ENCODE measurements at places on chromosomes 12 and 14.

- DNase-seq = no peak
Observed at GRCh38 chr14:91332171-91332985, 85.2 kb downstream of the CCDC88C start.

GRCh38 chr12:56599797-56600196, 30.3 kb downstream of the BAZ2A start:
- no peak for DNase-seq

DNA sequence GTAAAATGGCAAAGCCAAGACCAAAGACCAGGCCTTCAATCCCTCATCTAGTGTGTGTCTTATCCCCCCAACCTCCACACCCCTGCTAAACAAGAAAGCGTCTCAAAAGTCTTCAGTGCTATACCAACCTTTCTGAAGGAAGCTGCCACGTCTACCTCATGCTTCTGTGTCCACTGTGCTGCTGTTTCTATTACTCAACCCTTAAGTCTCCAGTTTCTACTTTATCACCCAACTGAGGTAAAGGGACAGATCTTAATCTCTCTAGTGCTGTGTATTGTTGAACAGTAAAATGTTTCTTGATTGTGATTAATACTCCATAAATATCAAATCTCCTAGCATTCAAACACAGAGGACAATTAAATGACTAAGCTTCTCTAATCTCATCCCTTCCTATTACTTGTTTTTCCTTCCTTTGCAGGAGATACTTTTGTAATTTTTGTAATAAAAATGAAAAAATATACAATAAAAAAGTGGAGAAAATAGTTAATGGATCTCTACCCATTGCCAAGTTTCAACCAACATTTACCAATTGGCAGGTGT, 23.3 kb downstream of the BTBD7 start:
- DNase-seq = no peak

GRCh38 chr12:122014781-122015180, 6.9 kb upstream of the BCL7A start:
- no peak for DNase-seq

DNA sequence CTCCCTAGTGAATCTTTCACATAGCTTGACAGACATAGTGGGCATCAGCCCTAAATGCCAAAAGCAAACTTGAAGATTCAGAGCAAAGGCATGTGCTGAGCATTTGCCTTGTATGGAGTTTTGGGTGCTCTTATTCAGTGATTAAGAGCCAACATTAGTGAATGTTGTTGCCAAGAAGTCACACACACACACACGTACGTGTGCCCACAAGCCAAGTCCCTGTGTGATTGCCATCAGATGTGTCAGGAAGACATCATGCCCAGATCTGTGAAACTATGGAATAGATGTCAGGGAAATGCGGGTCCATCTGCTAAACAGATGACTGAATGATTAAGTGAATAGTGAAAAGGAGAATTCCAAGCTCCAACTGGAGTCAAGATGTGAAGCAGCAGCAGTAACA, 149.0 kb downstream of the AKAP6 start:
- DNase-seq = no peak

DNA sequence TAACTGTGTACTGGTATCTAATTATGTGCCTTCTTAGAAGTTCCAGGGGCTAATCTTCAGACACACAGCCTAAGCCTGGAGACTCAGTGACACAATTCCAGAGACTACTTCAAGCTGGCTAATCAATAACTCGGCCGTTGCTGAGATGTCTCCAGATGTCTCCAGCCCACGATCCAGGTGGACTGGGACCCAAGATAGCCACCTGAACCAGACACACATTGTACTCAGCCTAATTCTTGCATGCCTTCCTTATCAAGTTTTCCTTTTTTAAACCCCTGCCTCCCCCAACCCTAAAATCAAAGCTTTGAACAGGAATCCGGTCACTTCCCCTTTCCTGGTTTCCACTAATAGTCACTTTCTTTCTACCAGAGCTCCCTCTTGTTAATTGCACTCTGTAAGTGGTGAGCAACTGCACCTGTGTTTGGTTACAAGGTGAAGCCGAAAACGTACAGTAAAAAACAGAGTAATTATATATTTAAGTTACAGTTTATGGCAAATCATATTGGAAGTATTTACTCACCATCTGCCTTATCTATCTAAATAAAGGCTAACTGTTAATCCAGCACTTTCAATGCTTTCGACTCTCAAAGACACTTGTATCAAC, 39.8 kb upstream of the PTGDR start:
- no peak for DNase-seq

- DNase-seq = no peak
Observed at GRCh38 chr12:11814374-11814773, 164.9 kb downstream of the ETV6 start.

GRCh38 chr12:604956-605355, 58.3 kb downstream of the NINJ2 start:
- no peak for DNase-seq

- DNase-seq = no peak
Observed at GRCh38 chr14:29320286-29320685, 553.7 kb downstream of the FOXG1 start.

GRCh38 chr12:40222247-40222646, 2.5 kb upstream of the LRRK2 start:
- no peak for DNase-seq

GRCh38 chr12:115166698-115167315, 482.8 kb upstream of the TBX3 start:
- DNase-seq = no peak

All from DMS79 treated with DMSO at 0.1 percent for 48 hours (cell line).